ENCODE measurements at places on chromosomes 1 and 21.

DNA sequence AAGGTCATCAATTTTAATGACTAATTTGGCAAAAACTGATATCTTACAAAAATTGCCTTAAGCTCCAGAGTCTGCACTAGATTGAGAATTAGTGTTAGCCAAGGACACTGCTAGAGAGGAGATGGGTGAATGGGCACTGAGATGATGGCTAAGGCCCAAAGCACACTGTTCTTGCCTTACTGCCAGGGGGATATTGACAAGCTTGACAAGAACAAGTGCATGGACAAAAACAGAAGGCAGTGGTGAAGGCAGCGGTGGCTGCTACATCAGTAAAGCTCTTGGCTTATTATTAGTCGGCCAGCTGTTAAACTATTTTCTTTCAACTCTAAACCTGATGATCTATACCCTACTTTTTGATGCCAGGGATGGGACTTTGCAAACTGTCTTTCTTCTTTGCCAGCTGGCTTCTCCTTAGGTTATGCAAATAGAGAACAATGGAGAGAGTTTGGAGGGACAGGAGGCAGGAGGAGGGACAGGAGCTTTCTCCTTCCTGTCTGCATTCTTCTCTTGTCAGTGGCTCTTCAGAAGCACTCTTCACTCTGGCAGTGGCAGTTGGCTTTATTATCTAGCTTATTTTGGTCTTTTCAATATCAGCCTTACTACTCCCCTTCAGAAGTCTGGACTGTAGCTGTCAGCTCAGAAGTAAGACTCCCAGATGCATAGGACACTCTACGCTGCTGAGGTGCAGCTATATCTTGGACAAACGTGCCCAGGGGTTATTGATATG is 853.5 kb upstream of the TMPRSS15 start:
- no peak for DNase-seq

DNA sequence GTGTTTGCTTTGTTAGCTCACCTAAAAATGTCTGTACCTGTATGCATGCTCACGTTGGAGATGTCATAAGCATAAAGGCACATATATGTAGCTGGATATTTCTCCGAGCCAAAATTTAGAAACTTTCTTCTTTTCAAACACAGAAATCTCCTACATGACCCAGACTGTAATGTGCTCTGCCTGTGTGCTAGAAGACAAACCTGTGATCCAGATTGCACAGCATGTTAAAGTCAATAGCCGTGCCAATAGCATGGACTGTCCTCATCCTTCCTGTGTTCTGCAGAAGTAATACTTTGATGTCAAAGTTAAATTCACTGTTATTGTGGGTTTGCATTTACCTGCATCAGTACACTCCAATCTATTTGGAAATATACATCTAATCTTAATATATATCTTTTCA is 346.2 kb upstream of the ZRANB2 start:
- no peak for DNase-seq

DNA sequence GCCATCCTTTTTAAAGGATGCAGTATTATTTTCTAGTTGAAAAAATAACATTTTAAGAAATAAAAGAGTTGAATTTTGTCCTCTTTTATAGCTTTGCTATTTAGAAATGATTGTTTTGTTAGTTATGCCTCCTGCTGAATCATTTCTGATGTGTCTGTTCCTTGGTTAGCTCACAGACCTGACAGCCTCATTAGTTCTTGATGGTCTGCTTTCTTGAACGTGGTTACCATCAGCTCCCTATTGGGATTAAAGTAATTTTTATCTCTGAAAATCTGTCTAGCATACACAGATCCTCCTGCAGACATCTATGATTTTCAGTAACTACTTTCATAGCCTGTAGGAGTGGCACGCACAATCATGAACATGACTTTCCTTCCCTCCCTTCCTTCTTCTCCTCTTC is 447.6 kb upstream of the B3GALT2 start:
- DNase-seq, result no peak

GRCh38 chr1:205542367-205542766 is 37.9 kb downstream of the CDK18 start:
- no peak for DNase-seq

GRCh38 chr1:156422602-156423091 is 53.6 kb downstream of the RHBG start:
- no peak for DNase-seq

DNA sequence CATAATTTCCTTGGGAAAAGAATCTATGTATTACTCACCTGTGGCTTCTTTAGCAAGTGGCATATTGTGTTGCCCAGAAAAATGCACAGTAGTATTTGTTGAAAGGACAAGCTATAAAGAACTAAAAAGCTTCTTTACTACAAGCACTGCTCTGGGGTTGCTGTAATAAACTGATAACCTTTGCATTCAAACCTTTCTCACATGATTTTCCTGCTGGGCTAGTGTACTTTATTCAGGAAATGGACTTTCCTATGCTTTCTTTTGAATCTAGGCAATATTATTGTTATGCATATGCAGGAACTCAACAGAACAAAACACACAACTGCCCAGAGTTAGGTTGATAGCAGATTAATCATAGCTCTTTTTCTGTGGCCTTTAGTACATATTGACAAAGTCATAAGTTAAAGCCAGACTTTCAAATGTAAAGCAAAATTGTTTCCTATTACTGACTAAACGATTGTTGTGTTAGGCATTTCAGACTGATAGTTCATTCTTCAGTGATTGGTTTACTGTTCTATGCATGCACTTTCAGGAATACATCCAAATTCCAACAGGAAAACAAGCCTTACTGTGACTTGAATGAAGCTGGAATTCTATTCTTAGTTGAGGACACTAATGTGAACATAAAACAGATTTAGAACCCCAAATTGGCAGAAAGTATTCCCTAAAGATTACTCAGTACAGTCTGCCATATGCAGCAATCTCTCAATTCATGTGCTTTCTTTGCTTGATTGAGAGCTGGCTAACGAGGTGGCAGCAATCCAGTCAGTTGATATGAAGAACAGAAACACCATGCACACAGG is 564.3 kb upstream of the NEGR1 start:
- DNase-seq, result no peak

DNA sequence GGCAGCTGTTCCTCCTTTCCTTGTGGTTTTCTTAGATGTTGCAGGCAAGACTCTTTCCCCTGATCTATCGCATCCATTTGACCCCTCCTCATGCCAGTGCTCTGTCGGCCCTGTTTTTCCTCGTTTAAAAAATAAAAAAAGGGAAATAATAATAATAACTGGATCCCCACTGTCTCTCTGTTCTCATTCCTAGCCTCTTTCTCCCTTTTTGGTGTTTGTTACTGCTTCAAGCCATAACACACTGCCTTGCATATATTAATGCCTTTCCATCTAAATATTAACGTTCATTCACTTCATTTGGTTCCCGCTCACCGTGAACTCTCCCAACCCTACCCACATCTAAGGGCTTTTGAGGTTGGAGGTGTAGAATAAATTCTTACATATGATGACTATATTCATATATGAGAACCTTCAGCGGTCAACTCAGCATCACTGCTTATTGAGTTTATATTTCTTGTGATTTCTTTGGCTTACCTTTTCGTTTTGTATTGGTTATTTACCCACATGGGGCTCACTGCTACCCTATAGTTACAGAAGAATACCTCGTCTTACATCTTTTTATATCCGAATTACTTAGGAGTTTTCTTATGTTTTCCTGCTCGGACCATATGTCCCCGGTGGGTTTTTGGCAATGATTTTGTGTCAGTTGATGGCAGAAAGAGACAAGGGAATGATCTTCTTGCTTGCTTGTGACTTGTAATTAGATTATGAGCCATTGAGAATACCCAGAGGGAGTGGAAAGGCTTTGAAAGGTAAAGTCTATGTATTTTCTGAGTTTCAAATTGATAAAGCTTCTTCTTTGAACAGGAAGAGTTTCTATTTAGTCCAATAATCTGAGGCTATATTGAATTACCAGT is 805 bp downstream of the ATG4C start:
- no peak for DNase-seq

GRCh38 chr1:152392909-152393308 is 21.2 kb downstream of the CRNN start:
- no peak for DNase-seq

DNA sequence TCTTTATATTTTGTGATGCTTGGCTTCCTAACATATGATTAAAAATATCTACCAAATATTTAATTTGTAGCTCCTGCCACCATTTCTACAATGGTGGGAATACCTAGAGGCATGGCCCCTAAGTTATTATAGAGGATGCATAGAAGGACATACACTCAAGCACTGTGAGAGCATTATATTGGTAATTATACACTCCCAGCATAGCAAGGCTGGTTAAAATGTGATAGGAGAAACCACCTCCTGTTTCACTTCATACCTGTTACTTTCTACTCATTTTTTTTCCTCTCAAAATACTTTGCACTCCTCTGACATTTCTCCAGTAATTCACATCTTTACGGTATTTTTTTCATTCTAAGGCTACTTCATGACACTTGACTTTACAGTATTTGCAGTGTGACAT is 92.9 kb downstream of the HS2ST1 start:
- DNase-seq, result no peak

DNA sequence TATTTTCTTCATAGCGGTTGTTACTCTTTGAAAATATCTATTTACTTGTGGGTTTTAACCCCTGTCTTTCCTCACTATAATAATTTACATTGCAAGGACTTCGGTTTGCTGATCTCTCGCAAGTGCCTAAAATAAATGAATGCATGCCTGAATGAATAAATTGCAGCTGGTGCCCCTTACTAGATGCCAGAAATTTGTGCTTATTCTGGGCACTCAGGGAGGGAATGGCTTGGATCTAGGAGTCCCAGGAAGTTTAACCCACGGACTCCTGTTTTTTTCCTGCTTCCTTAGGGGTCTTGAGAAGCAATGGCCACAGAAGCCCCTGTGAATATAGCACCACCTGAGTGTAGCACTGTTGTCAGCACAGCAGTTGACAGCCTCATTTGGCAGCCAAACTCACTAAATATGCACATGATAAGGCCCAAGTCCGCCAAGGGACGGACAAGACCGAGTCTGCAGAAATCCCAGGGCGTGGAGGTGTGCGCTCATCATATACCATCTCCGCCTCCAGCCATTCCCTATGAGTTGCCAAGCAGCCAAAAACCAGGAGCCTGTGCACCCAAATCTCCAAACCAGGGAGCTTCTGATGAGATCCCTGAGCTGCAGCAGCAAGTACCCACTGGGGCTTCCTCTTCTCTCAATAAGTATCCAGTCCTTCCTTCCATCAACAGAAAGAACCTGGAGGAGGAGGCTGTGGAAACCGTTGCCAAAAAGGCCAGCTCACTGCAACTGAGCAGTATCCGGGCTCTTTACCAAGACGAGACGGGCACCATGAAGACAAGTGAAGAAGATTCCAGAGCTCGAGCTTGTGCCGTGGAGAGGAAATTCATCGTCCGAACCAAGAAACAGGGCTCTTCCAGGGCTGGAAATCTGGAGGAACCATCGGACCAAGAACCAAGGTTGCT is 4.2 kb upstream of the PLA2G2C start:
- no peak for DNase-seq

DNA sequence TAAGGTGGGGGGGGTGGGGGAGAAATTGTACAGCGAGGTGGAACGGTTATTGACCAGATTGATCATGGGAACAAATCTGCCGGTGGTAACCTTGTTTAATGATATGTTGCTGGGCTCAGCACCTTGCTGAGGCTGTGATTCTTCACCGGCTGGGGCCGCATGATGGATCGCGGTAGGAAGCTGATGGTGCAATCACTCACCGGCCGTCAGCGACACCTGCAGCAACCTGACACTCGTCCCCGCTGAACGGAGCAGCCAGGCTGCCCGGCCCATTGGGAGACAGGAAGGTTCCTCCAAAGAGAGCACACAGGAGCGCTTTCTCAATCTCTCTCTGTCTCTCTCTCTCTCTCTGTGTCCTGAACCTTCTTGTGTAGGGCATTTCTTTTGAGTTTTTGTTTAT is 128.5 kb upstream of the RRP15 start:
- no peak for DNase-seq

GRCh38 chr1:200082329-200082728 is 54.8 kb downstream of the NR5A2 start:
- no peak for DNase-seq

DNA sequence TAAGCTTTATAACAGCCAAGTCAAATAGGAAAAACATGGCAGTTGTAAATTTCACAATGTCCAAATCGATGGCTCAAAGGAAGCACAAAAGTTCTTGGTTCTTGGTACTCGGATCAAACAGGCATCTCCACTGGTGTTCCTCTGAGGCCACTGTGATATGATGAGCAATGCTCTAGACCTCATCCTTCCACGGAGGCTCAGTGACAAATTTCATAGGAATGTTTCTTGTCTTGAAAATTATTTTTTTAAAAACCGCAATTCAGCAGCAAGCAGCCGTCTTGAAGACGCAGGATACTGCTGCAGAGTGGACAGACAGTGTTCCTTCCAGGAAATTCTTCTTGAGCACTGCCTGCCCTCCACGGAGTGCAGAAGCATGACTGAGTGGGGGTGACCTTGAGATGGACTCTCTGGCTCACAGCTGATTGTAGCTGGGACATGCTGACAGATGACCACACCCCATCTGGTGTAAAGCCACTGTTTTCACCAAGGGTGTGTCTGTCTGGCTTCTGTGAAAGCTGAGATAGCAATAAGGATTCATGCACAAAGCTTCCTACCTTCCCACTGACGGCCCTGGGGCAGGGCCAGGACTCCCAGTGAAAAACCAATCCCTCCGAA is 61.9 kb downstream of the TIAM1 start:
- DNase-seq, result no peak

DNA sequence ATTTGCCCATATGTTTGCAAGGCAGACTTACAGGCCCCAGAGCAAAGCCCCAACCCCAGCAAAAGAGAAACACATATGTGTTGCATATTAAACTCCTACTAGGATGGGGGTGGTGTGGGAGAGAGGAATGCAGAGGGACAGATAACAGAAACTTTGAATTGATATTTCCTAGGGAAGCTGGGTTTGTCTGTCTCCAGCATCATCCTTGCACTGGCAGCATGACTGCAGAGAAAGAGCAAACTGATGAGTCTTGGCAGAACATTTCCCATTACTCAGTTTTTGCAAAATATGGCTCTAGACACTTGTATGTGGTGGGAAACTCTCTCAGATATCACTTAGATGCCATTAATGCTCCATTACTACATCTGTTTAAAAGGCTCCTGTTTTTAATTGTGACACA is 43.8 kb upstream of the MARK1 start:
- no peak for DNase-seq

- DNase-seq, result no peak
These were observed 1.1 kb downstream of the GRIK1 start for GRCh38 chr21:29938776-29939103.

DNA sequence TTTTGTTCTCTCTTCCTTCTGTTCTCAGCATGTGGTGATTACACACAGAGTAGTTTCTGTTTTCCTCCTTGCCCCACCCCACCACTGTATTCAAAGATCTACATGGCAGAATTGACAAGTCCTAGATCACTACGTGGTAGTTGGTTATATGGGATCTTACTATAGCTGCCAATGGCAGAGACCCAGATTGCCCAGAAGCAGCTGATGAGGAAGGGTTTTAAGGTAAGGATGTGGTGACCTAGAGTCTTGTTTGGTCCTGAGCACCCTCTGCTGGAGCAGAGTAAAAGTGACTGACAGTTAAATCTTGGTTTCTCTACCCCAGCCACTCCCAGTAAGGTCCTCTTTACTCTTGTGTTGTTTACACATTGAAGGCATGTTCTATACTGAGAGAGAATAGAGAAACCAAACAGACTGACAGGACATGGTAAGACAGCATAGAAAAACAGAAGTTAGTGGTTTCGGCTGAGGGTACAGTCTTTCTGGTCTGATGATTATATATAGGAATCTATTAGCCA is 22.8 kb upstream of the STRIP1 start:
- peak; percentile 15 for DNase-seq
